Stimulated activated CD8-positive, alpha-beta memory T cell treated with anti-CD3 and anti-CD28 coated beads, Interleukin-4, amount 100 ng/mL, for 4 hours (primary cell): ENCODE measurements at places on chromosomes 2 and 18.

- no peak for DNase-seq
Measured at GRCh38 chr2:83115606-83116005, 1343.5 kb downstream of the SUCLG1 start.

GRCh38 chr18:54119524-54120019 is 104.9 kb downstream of the MBD2 start:
- DNase-seq, result no peak

DNA sequence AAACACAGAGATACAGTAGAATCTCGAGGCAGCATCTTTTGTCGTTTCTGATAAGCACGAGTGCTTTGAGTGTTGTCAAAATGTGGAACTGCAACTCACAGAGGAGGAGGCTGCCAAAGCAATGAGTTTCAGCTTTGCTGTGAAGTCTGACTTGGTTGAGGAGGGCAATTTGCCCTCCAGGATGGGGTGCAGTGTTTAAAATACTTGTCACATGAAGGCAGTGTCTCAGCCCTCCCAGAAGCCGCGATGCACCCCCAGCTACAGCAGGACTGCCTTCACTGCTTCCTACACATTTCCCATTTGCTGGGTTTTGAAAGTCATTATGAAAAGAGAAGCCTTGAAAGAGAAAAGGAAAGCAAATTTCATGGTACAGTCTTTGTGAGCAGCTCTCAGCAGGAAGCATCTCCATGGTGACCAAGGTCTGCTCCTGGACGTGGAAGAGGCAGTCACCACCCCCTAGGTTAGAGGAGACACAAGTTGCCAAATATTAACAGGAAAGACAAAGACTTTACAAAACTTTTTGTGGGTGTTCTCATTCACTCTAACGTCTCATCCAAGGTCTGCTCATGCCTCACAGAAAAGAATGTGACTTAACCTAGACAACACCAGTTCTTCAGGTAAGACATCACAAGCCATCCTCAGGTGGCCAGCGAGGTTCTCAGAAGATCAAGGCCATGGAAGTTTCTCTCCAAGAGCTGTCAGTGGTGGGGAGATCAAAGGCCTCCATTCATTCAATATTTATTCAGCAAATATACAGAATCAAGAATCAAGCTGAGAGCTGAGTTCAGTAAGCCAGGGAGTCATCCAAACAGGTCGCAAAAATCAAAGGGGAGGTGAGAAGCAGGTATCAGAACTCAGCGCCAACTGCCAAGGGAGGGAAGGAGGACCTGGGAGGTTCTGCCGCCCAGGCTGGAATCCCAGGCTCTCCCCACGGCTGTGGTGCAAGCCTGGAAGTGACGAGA is 476.0 kb downstream of the EIPR1 start:
- DNase-seq, result no peak

DNA sequence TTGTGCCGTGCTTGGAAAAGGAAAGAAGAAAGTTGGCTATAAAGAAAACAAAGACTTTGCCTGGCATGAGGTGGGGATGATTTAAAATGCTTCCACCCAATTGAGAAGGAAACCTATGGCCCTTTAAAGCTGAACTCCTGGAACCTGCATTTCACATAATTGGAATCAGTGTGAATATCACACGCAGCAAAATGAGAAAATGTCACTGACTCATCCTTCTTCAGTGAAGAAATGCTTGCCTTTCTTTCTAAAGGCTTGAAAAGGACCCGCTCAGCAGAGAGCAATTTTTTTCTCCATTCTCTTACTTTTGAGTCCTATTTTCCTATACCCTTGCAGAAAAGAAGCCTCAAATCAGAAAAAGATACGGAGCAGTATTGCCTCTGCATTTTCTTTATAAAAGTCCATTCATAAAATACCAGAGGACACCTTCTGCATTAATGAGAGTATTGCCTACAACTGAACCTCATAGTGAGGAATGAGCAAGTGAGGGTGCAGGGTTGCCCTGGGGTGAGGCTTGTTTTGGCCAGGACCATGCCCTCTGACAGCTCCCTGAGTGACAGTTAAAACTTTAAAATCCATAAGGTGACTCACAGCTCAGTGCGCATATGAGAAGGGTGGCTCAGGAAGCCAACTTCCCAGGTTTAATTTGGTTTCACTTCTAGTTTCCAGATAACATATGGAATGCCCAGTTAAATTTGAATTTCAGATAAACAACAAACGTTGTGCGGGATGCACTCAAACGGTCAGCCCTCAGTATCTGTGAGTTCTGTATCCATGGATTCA is 191.9 kb upstream of the GYPC start:
- DNase-seq, result no peak

GRCh38 chr2:102433973-102434654 is 11.2 kb downstream of the IL18RAP start:
- no peak for DNase-seq

DNA sequence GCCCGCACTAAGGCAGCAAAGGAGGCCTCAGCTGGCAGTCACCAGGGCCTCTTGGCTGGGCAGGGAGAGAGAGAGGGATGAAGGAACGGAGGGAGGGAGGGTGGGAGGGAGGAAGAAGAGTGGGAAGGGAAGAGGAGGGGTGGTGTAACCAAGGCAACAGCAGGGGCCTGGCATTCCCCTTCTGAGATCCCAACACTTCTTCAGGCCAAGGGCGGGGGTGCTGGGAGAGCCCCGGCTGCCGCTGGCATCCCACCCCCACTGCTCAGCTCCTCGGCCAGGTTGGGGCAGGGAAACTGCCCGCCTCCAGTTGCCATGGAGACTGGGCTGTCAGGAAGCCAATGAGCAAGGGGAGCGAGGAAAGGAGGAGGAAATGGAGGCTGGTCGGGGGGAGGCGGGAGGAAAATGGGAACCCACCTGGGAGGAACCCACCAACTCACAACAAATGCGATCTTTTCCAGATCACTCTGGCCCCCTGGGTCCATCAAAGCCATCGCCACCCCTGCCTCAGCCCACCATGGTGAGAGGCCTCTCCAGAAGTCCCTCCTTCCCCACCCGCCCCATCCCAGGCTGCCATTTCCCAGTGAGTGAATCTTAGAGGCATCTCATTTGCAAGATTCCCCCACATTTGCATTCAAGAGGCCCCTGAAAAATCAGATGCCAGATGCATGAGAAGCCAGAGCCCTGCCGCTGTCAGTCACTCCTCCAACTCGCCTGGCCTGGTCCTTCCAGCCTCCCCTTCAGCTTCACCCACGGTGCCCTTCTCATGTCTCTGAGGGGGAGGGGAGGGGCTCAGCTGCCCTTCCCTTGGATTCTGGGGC is 12.4 kb downstream of the SH2D6 start:
- no peak for DNase-seq

GRCh38 chr18:8538935-8539334 is 70.3 kb upstream of the RAB12 start:
- DNase-seq, result no peak

DNA sequence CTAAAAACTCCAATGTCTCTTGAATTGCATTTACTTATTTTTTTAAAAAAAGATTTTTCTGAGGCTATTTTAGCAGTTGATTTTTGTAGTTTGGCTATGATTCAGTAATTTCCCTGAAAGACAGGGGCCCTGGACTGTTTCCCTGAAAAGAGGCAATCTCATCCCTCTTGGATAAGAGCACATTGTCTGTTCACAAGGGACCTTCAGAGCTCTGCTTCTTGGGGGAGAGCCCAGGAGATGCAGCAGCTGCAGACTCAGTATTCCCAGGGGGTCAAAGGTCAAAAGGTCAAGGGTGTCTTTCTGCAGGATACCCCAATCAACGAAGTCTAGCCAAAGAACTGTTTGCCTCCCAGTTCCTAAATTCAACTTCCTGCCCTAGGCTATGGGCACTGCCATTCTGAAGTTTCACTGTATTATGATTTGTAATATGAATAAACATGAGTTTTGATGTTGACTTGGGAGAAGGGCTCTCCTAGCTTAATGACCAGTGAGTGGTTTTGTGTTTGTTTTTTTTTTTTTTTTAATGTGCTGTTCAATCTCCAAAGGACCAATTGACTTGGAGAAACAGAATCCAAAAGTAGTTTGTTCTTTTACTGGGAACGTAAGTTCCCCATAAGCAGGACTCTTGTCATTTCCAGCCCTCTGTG is 157.0 kb upstream of the SERPINE2 start:
- DNase-seq, result no peak

DNA sequence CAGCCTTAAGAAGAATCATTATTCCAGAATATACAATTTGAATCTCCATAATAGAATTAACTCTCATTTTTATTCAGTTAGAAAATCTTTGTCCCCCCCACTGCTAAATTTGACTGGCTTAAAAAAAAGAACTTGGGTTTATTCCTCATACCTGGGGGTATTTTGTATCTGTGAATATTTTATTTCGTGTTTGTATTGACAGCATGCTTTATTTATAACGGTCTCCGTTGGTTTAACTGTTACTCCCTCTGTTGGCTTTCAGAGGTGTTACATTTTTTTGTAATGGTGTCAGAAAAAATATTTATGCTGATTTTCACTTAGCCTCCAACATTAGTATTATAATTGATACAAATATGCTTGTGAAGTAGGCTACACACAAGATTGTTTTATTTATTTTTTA is 109.1 kb downstream of the HAUS1 start:
- no peak for DNase-seq

DNA sequence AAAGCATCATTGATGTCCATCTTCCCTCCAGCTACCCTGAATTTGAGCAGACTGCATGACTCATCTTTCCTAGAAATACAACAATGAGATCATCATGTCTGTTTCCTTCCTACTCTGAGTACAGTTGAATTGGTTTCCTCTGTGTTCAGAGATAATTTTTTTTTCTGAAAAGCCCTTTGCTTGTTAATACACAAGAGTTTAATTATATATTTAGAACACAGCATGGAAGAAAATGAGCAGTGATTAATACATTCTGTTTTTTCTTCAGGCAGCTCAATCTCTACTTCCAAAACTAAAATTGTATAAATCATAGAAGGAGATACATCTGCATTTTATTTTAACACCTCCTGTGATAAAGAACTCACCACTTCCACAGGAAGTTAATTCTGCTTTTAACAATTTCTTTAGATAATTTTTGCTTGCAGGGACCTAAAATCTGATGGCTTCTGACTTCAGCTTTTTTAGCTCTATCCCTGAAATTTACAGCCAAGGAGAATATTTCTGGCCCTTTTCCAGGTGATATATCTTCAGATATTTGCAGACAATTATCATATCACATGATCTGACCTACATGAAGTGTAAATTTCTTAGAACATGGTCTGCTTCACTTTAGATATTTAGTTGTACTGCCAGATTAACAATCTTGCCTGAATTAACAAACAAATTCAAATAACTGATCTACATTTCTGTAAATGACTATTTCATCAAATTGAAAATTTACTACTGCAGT is 249.0 kb downstream of the TRIB2 start:
- no peak for DNase-seq
